ENCODE measurements at places on chromosomes 12 and 14. TPM values are rescaled to one million over a fixed set of nuclear protein-coding genes. Genes with fewer than 3 reads are reported as not detected.

Gene TEX22
- 0.52 TPM for total RNA-seq

Gene HVCN1
- total RNA-seq: 1.8 TPM

Gene SLC8B1
- total RNA-seq: 19.7 TPM

Gene PLCZ1
- not detected for total RNA-seq

Gene PTPN6
- 14.5 TPM for total RNA-seq

Gene BCL11B
- total RNA-seq: 3.2 TPM

Gene TAS2R8
- total RNA-seq: not detected

Gene LRR1
- total RNA-seq: 15.4 TPM

Gene LRP1-AS
- total RNA-seq: not detected

Gene TCL1B
- 0.50 TPM for total RNA-seq

Gene LLPH
- 17.4 TPM for total RNA-seq

Gene ETV6
- 8.8 TPM for total RNA-seq

Gene KRT77
- not detected for total RNA-seq

Gene ATF1
- 36.1 TPM for total RNA-seq
